ENCODE measurements at places on chromosomes 2 and 18. TPM values are rescaled to one million over a fixed set of nuclear protein-coding genes. Genes with fewer than 3 reads are reported as not detected.

Gene RHBDD1
- 74.9 TPM for total RNA-seq

GRCh38 chr2:28428486-28428885 is 35.8 kb downstream of the FOSL2 start:
- no peak for DNase-seq

GRCh38 chr2:235027558-235028214 is 75.9 kb downstream of the SH3BP4 start:
- no peak for DNase-seq

GRCh38 chr18:6569813-6570212 is 155.1 kb upstream of the L3MBTL4 start:
- DNase-seq = no peak

- no peak for DNase-seq
Observed at GRCh38 chr2:229169751-229170150, 101.3 kb downstream of the PID1 start.

DNA sequence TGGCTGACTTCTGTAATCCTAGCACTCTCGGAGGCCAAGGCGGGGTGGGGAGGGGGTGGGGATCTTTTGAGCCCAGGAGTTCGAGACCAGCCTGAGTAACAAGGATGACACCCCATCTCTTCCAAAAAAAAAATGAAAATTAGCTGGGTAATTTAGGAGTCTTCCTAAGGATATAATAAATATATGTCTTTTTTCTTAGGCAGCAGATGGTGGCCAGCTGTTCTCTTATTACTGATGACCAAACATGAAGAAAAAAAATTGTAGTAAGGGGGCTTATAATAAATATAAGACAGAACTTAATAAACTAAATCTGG is 4.2 kb upstream of the IMPA2 start:
- no peak for DNase-seq

All from Karpas-422 (cell line).